ENCODE measurements at places on chromosomes 7 and 10. TPM values are rescaled to one million over a fixed set of nuclear protein-coding genes. Genes with fewer than 3 reads are reported as not detected.

DNA sequence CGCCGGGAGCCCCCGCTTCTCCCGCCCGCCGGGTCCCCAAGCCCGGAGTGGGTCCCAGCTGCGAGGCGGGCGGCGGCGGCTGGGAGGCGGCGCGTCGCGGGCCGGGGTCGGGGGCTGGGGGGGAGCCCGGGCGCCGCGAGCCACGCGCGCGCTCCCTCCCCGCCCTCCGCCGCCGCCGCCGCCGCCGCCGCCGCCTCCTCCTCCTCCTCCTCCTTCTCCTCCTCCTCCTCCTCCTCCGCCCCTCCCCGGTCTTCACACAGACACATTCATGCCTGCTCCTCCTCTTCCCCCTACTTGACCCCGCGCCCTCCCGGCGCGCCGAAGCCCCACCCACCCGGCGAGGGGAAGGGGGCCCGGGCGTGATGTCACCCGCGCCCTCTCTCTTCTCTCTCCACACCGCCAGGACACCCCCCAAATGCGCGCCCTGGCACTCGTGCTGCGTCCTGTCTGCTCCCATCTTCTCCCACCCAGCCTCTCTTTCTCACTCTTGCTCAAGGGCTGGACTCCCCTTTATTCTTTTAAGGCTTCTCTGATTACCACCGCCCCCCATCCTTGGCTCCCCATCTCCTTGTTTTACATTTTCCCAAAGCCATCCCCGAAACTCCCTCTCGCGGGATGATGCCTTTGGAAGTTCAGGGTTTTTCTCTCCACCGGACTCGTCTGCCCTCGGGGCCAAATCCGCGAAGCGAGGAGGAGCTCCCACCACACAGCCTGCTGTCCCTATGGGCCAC lies 967 bp upstream of the GLI3 start:
- DNase-seq, result peak; percentile 78

Gene ADGRA1
- total RNA-seq, result 0.19 TPM

Gene SFXN4
- 44.0 TPM for total RNA-seq

DNA sequence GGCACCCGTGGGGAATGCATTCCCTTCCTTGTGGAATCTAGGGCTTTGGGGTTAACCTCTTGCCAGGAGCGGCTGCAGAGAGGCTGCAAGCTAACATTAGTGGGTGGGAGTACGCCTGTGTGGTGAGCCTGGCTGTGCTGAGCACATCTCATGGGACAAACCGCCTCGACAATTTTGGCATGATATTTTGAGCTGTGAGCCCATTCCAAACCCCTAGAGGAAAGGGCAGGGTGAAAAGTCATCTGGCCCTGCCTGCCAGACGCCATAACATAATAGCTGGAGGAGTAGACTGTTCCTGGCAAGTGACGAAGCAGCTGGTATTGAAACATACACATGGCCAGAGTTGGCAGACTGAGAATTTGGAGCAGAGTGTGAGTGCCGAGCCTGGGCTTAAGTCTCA lies 110.0 kb downstream of the TACC2 start:
- no peak for DNase-seq

Gene DTX2
- total RNA-seq, result 11.5 TPM

DNA sequence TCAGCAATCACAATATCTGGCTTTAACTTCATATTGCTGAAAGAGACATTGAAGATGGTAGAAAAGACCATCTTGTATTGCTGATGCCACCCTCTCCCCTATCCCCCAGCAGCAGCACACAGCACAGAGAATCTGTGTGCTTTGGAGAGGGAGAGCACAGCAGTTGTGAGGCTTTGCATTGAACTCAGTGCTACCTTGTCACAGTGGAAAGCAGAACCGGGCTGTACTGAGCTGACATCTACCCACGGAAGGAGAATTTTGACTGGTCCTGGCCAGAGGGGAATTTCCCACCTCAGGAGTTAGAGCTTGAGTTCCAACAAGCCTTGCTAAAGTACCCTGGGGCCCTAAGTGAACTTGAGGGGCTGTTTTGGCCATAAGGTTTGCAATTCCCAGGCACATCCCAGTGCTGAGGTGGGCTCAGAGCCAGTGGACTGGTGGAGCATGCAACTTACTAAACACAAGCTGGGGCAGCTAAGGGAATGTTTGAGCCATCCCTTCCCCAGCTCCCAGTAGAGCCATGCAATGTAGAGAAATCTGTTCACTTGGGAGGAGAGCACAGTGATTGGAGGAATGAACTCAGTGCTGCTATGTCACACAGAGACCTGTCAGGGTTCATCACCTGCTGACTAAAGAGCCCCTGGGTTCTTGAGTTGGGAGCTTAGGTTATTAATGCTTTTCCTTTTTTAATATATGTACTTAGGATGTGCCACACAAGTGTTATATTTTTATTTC lies 62.1 kb downstream of the OR13A1 start:
- DNase-seq, result no peak

DNA sequence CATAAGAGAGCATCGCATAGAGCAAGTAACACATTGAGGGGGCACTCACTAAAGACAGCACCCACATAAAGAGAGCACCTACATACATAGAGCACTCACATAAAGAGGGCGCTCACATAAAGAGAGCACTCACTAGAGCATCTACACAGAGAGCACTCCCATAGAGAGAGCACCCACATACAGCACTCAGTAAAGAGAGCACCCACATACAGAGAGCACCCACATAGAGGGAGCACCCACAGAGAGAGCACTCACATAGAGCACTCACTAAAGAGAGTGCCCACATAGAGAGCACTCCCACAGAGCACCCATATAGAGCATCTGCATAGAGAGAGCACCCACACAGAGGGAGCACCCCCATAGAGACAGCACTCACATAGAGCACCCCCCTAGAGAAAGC lies 47.8 kb downstream of the INSIG1 start:
- no peak for DNase-seq

DNA sequence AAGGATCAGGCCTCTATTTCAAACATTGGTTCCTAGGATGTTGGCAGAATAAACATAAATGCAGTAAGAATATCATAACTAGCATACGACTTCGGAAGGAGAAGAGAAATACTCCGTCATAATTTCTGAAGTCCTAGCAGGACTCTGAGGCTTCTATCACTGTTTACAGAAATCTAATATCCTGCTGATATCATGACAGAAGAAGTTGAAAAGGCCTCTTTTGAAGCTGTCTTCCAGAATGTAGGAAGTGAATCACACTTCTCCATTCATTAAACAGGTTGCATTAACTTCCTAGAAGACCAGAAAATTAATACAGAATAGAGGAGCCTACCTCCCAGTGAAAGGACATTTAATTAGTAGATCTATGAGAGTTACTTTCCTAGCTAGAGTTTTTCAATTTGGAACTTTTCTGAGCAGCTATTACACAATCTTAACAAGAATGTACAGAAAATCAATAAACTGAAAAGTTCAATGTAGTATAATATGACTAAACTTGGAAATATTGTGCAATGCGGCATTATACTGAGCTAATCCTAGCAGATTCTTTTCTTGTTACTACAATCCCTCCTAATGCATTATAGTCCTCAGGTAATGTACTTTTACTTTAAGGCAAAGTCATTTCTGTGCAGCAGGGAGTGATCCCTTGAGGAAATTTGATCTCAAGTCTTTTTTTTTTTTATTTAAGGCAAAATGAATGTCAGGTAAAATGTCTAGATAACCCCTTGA lies 622.6 kb upstream of the CELF2 start:
- no peak for DNase-seq

DNA sequence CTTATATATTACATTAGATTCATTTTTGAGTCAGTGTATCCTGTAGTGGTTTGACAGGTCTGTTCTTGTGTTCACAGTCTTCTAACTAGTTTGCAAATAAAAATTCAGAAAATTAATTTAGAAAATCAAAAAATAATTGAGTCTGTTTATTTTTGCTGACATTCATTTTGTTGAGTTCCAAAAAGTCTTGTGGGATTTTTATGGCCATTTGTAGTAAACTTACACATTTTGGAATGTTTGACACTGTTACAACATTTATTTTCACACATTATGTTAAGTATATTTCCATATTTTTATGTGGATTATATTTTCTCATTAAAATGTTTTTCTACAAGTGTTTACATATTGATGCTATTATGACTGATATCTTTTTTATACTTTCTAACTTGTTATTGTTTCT lies 16.4 kb downstream of the RABGEF1 start:
- no peak for DNase-seq

Gene INTS15
- total RNA-seq, result 13.6 TPM

GRCh38 chr10:5583525-5584175 lies 58.9 kb downstream of the CALML3 start:
- no peak for DNase-seq

- no peak for DNase-seq
Measured at GRCh38 chr10:21300551-21300950, 224.9 kb downstream of the SKIDA1 start.

Gene ICA1
- total RNA-seq, result 76.0 TPM

DNA sequence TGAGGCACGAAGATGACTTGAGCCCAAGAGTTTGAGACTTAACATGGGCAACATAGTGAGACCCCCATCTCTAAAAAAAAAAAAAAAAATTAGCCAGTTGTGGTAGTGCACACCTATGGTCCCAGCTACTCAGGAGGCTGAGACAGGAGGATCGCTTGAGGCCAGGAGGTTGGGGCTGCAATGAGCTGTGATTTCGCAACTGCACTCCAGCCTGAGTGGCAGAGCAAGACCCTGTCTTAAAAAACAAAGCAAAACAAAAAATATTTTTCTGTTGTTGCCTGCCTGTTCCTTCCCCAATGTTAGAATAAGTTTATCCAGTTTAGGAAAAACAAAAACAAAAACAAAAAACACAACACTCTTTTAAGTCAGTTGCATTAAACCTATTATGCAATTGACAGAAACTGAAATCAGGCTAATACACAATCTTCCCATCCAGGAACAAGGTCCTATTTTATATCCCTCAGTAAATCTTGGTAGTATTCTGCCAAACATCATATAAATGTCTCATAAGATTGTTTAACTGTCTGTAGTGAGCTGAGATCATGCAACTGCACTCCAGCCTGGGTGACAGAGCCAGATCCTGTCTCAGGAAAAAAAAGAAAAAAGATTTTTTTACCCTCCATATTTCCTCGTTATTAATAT lies 4.9 kb downstream of the PILRA start:
- DNase-seq, result peak; percentile 41

Gene TUBAL3
- total RNA-seq, result 0.40 TPM

Gene WDFY4
- 1.5 TPM for total RNA-seq

- DNase-seq, result no peak
Measured at GRCh38 chr10:77157248-77158019, 480.2 kb downstream of the KCNMA1 start.

Gene PPP1R3C
- 212 TPM for total RNA-seq

Gene ADAM22
- total RNA-seq, result 3.4 TPM

GRCh38 chr7:21550821-21551531 lies 8.1 kb downstream of the DNAH11 start:
- DNase-seq, result no peak

Gene CTAGE4
- total RNA-seq, result 0.24 TPM

Gene SPDYE2
- total RNA-seq, result not detected

Gene CCDC146
- 4.3 TPM for total RNA-seq
